ENCODE measurements at places on chromosomes 1 and 21.

DNA sequence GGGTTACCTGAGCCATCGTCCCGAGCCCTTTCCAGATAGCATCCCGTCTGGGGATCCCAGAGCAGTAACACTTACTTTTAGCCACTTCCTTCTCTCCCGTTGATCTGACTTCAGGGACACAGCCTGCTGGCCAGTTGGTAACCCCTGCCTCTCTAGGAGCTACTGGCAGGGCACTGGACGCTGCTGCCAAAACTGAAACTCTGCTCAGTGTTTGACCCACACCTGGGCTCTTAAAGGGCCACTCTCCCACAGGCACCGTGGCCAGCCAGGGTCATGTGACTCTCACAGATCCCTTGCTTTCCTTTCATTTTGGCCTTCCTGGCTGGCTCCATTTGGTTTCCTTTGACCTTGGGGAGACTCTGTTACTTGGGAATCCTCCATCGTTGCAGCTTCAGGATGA is at the start of gene PIGR:
PIGR (minus strand) TSS at position 206 of the 400 bp plus-strand sequence. CDS start 5,935 bp downstream, outside the sequence.
- H3K36me3 ChIP-seq: no peaks in the 10 kb centered on the region
- H3K27me3 ChIP-seq: no peaks in the 10 kb centered on the region
- DNase-seq: no peak
- peaks cover 12% of the 10 kb centered on the region for H3K4me1 ChIP-seq

DNA sequence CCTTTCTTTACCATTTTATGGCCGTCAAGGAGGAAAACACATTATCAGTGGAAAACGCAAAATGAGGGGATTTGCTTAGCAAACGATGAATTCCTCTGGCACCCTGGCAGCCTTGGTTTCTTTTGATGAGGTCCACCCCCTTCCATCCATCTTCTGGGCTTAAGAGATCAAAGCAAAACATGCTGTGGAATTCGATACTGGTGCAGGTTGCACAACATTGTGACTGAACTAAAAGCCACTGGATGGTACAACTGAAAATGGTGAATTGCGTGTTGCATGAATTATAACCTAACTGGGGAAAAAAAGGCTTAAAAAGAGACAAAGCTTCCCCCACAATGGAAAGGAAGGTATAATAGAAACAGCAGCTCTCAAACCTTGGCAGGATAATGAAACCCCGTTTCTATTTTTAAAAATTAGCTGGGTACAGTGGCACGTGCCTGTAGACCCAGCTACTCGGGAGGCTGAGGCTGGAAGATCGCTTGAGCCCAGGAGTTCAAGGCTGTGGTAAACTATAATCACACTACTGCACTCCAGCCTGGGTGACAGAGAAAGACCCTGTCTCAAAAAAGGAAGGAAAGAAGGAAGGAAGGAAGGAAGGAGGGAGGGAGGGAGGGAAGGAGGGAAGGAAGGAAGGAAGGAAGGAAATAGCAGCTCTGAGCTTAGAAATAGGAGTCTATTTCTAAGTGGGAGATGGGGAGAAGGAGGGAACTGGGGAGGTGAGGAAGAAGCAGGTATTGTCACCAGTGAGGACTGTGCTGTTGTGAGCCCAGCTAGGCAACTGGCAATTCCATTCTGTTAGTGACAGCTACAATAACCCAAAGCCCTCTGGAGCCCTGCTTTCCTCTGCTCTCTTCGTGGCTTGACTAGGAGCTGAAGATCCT is 29.0 kb upstream of the LGALS8 start:
- H3K4me1 ChIP-seq: peaks cover 8% of the 10 kb centered on the region
- no peak overlapping the region for H3K27ac ChIP-seq
- H3K27me3 ChIP-seq: peaks cover 3% of the 10 kb centered on the region
- DNase-seq: no peak

GRCh38 chr1:205061665-205062069 is 18.7 kb downstream of the CNTN2 start:
- H3K36me3 ChIP-seq: no peaks in the 10 kb centered on the region
- no peak overlapping the region for H3K27ac ChIP-seq
- peaks cover 6% of the 10 kb centered on the region for H3K27me3 ChIP-seq
- no peak overlapping the region for H3K4me3 ChIP-seq

- no peak overlapping the region for H3K4me3 ChIP-seq
- no peak for DNase-seq
- no peak overlapping the region for H3K27ac ChIP-seq
Observed at GRCh38 chr1:244171241-244171985, 120.3 kb downstream of the ZBTB18 start.

DNA sequence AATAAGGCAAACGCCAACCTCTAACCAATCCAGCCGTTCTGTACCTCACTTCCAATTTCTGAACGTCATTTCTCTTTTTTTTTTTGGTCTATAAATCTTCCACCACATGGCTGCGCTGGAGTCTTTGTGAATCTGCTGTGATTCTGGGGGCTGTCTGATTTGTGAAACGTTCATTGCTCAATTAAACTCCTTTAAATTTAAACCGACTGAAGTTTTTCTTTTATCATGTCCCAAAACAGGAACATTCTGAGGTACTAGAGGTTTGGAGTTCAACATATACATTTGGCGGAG is 65.5 kb upstream of the BACH1 start:
- no peaks in the 10 kb centered on the region for H3K27me3 ChIP-seq
- DNase-seq: no peak
- no peak overlapping the region for H3K4me3 ChIP-seq
- H3K36me3 ChIP-seq: no peaks in the 10 kb centered on the region
- no peak overlapping the region for H3K27ac ChIP-seq
- no peaks in the 10 kb centered on the region for H3K4me1 ChIP-seq

- H3K4me3 ChIP-seq: no peak overlapping the region
- H3K4me1 ChIP-seq: no peaks in the 10 kb centered on the region
- H3K36me3 ChIP-seq: peaks cover 11% of the 10 kb centered on the region
- no peak for DNase-seq
Observed at GRCh38 chr1:151898519-151898991, 10.8 kb downstream of the THEM4 start.

- no peaks in the 10 kb centered on the region for H3K27me3 ChIP-seq
- no peak overlapping the region for H3K27ac ChIP-seq
- H3K4me3 ChIP-seq: no peak overlapping the region
- no peaks in the 10 kb centered on the region for H3K4me1 ChIP-seq
Observed at GRCh38 chr21:46437096-46437498, 21.6 kb upstream of the DIP2A start.

DNA sequence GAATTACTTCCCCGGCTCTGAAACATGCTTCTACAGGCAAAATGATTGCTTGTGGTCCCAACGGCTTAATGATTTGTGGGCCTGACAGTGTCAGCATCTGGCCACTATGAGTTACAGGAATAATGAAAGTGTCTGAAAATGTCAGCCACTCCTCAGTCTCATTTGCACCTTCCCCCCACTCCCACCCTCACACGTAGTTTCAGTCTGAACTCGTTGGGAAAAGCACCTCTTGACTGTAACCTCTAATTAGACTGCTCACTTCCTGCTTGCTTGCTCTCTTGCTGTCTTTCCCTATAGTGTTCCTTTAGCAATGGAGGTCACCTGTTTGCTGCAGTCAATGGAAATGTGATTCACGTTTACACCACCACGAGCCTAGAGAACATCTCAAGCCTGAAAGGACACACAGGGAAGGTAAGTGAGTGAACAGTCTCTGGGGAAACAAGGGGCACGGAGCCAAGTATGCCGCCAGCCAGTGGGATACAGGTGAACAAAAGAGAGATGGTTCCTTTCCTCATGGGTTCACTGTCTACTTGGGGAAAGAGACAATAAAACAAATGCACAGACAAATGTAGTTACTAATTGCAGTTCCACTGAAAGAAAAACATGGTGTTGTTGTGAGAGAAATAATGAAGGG is 27.1 kb downstream of the CFAP57 start:
- H3K27ac ChIP-seq: no peak overlapping the region
- H3K27me3 ChIP-seq: no peaks in the 10 kb centered on the region
- no peak for DNase-seq
- no peaks in the 10 kb centered on the region for H3K36me3 ChIP-seq

DNA sequence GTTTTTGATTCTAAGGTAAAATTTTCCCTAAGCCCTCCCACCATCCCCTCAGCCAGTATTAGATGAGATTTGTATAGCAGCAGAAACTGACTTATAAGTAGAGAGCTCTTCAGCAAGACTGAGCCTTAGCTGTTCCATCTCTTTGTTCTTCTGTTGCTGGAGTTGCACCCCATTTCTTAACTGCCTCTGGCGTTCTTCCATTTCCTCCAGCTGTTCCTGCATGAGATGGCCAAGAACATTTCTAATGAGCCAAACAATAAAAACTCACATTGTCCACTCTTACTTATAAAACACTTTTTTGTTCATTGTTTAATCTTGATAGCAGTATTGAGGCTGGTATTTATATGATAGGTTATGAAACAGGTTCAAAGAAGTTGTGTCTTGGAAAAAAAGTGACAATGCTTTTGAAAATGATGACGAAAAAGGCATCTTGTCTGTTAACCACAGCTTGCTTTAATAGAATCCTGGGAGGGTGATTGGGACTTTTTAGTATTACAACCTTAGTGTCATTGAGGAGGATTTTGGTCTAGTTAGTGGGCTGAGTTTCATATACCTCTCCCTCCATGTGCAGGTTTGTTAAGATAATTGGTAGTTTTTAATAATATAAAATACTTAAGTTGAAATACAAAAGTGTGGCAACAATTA is 18.3 kb downstream of the SYNC start:
- peaks cover 40% of the 10 kb centered on the region for H3K36me3 ChIP-seq
- no peak overlapping the region for H3K27ac ChIP-seq
- no peak overlapping the region for H3K4me3 ChIP-seq

DNA sequence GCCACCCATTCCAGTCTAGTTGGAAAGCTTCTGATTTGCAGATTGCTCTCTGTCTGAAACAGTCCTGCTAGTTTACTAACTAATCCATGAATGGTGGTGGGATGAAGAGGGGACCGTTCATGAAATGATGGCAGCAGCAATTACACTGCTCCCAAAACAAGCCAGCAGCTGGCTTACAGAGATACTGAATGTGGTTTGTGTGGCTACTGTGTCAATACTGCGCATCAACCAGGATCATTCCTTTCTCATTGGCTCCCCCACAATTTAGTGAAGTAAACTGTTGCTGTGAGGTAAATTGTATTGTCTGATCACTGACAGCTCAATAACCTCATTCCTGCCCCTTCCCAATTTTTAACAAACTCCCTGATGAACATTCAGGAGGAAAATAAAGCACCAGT is 191.3 kb upstream of the LMO4 start:
- DNase-seq: no peak
- no peaks in the 10 kb centered on the region for H3K36me3 ChIP-seq
- H3K4me1 ChIP-seq: no peaks in the 10 kb centered on the region
- H3K27ac ChIP-seq: no peak overlapping the region

- no peak for DNase-seq
- no peak overlapping the region for H3K4me3 ChIP-seq
- no peaks in the 10 kb centered on the region for H3K27me3 ChIP-seq
- no peak overlapping the region for H3K27ac ChIP-seq
- H3K4me1 ChIP-seq: peaks cover 24% of the 10 kb centered on the region
Observed at GRCh38 chr1:84701376-84701775, 11.1 kb upstream of the SSX2IP start.

DNA sequence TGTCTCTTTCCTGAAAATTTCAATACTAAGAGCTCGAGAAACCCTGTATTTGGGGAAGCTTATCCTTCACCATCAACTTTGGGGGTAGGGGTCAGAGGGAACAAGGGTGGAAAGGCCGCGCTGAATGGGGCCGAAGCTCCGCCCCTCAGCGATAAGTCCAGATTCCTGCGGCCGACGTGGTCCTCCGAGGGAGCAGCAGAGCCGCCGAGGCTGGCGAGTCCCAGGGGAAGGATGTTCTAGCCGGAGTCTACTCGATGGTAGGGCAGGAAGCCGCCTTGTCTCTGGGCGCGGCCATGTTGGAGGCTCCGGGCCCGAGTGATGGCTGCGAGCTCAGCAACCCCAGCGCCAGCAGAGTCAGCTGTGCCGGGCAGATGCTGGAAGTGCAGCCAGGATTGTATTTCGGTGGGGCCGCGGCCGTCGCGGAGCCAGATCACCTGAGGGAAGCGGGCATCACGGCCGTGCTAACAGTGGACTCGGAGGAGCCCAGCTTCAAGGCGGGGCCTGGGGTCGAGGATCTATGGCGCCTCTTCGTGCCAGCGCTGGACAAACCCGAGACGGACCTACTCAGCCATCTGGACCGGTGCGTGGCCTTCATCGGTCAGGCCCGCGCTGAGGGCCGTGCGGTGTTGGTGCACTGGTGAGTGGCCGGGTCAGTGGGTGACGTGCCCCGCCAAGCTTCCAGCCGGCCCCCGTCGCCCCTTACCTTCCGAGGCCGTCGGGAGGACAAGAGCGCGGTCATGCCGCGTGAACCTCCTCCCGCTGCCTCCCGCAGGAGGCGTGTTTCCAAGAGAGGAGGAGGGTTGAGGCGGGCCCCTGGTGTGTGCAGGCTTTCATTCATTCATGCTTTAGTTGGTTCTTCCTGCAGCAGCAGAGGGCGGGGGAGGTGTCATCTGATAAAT is at the start of gene DUSP12:
DUSP12 (plus strand) TSS at position 278 of the 899 bp plus-strand sequence; CDS start at position 294, 16 bp downstream.
- no peaks in the 10 kb centered on the region for H3K27me3 ChIP-seq
- peaks cover 6% of the 10 kb centered on the region for H3K4me1 ChIP-seq
- peaks cover 32% of the 10 kb centered on the region for H3K36me3 ChIP-seq
- DNase-seq: peak; percentile 95
- H3K27ac ChIP-seq: peak within 1 kb of the TSS; percentile 90
- H3K4me3 ChIP-seq: peak within 1 kb of the TSS; percentile 77

DNA sequence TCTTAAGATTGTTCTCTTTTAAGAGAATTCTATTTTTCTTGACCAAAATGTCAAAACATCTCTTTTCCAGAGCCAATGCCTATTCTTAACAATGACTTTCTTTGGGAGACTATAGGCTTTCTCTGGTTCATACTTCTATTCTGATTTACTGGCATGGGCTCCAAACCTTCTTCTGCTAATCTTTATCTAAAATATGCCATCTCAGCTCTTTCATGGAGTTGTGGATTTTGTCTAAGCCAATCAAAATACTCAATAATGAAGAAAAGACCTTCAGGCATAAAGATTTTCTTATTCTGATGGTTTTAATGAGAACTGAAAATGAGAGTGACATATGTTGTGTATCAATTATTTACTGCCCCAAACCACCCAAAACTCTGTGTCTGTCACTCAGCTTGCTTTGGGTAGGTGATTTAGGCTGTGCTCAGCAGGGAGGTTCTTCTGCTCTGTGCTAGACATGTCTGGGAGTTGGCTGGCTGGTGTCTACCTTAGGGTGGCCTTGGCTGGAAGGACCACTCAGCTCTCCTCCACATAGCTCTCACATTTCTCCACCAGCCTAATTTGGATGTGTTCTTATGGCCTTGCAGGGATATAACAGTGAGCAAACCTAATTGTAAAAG is 270.8 kb downstream of the PRDM2 start:
- H3K27me3 ChIP-seq: no peaks in the 10 kb centered on the region
- no peak for DNase-seq
- H3K27ac ChIP-seq: no peak overlapping the region
- no peaks in the 10 kb centered on the region for H3K36me3 ChIP-seq

GRCh38 chr1:195053478-195053877 is 1554.8 kb downstream of the KCNT2 start:
- no peak for DNase-seq
- no peaks in the 10 kb centered on the region for H3K27me3 ChIP-seq

GRCh38 chr21:34023691-34024373 is 49.5 kb upstream of the MRPS6 start:
- no peaks in the 10 kb centered on the region for H3K36me3 ChIP-seq
- no peak for DNase-seq
- H3K27me3 ChIP-seq: no peaks in the 10 kb centered on the region
- no peak overlapping the region for H3K4me3 ChIP-seq
- peaks cover 26% of the 10 kb centered on the region for H3K4me1 ChIP-seq
- H3K27ac ChIP-seq: peak overlapping the region; percentile 75

GRCh38 chr21:19171585-19171984 is 768.0 kb upstream of the TMPRSS15 start:
- no peaks in the 10 kb centered on the region for H3K4me1 ChIP-seq
- peak; percentile 42 for DNase-seq
- H3K4me3 ChIP-seq: no peak overlapping the region
- no peaks in the 10 kb centered on the region for H3K36me3 ChIP-seq

GRCh38 chr1:3821004-3821403 is 24.7 kb upstream of the LRRC47 start:
- H3K4me3 ChIP-seq: no peak overlapping the region
- no peaks in the 10 kb centered on the region for H3K27me3 ChIP-seq
- H3K36me3 ChIP-seq: peaks cover 22% of the 10 kb centered on the region
- no peaks in the 10 kb centered on the region for H3K4me1 ChIP-seq
